Skin of body (tissue), 3 donors: ENCODE measurements at places on chromosomes 2 and 18. TPM values are rescaled to one million over a fixed set of nuclear protein-coding genes. Genes with fewer than 3 reads are reported as not detected.

DNA sequence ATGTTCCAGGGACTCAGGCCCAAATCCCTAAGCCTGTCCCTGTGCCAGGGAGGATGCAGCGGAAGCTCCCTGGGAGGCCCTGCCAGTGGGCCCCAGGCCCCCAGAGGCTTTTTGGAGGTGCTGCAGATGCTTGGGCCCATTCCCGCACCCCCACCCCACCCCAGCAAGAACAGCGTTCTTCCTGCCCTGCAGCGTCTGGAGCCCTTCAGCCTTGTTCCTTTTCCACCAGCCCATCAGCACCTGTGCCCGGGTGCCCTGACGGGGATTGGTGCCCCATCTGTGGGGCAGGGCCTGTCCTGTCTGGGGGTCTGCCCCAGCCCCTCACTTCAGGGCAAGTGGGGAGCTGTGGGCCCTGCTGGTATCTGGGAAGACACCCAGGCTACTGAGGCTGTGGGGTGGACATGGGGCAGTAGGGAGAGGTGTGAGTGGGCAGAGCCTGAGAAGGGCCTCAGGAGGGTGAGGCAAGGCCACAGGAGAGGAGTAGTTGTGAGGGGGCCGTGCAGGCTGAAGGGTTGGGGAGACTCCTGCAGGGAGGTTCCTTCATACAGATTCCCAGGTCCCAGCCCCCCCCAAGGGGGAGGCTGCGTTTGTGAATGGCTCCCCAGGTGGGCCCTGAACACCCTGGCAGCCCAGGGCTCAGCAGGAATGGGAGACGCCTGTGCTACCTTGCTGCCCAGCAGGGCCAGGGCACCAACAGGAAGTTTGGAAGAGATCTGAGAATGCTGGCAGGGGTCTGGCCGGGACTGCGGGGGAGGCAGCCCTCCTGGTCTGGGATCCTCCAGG lies 2.4 kb downstream of the RNPEPL1 start:
- DNase-seq, result no peak

DNA sequence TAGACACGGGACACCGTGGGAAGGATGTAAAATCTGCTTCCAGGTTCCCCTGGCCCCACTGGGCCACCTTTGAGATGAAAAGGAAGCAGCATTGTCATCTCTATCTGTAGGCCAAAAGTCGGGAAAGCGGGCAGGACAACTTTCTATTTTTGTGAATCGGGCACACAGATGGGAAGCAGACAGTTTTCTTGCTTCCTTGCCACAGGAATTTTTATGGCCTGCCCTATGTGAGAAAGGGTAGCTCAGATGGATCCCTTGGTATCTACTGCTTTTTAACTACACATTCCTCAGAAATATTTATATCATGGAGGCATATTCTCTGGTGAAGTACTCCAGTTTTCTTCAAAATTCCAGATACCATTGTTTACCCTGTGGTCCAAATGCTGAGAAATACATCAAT lies 735.5 kb downstream of the CBLN2 start:
- no peak for DNase-seq

GRCh38 chr2:161825429-161825828 lies 201.2 kb downstream of the SLC4A10 start:
- no peak for DNase-seq

GRCh38 chr18:8139127-8139527 lies 470.1 kb upstream of the RAB12 start:
- DNase-seq, result no peak

DNA sequence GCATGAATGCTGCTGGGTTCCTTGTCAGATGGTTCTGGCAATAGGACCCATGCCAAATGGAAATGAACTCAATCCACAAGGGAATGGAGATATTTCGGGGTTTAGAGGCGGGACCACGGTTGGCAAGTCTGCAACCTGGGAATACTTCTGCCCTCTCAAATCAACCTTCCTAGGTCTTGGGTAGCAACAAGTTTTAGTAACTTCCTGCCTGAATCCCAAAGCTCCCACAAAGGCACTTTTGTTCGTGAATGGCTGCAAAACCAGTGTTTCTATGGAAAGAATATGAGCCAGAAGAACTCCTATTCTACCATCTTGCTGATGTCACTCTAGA lies 790.1 kb upstream of the SLC8A1 start:
- DNase-seq, result no peak

DNA sequence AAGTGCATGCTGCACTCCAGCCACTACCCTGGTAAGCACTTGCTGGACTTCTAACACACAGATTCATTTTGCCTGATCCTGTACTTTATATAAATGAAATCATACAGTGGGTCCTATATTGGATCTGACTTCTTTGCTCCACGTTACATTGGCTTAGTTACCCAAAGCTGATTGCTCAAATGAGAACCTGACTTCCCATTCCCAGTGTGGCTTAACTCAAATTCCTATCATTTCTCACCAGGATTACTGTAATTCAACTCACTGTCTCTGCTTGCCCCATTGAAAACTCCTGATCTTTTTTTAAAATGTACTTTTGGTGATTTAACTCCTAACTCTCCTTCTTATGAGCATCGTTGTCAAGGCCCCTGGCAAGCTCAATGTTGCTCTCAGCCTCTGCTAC lies 1.4 kb downstream of the RSAD2 start:
- no peak for DNase-seq

DNA sequence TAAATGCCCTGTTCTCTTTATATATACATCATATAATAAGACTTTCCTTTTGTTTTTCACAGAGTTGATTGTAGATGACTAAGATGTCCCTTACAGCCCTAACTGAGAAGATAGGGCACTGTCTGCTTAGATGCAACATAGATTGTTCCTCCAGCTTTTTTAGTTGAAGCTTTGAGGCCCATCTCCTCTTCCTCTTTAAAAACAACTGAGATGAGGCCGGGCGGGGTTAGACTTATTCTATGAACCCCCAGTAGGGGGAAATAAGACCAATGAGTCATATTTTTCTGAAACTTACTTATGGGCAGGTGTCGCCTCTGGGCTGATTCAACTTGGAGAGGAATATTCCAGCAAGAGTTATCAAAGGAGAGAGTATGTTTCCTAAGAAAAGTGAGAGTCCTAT lies 84.6 kb downstream of the FBXO15 start:
- no peak for DNase-seq

- no peak for DNase-seq
Measured at GRCh38 chr2:232447091-232447620, 8.8 kb upstream of the ALPI start.

DNA sequence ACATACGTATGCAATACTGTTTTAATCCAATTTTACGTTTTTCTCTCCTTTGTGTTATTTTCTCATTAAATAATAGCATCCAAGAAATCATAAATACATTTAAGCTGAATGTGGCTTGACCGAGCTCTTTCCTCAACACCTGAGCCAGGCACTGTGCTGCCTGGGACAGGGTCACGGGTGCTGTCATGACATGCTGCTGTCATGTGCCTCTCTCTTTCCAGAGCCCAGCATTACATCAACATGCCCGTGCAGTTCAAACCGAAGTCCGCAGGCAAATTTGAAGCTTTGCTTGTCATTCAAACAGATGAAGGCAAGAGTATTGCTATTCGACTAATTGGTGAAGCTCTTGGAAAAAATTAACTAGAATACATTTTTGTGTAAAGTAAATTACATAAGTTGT lies 94.1 kb upstream of the LDLRAD4 start:
- DNase-seq, result no peak

DGKD gene
- 27.6 TPM for total RNA-seq

- no peak for DNase-seq
Measured at GRCh38 chr2:2159336-2159735, 171.7 kb downstream of the MYT1L start.
